Suppressor macrophage (primary cell): ENCODE measurements at places on chromosomes 11 and 22.

DNA sequence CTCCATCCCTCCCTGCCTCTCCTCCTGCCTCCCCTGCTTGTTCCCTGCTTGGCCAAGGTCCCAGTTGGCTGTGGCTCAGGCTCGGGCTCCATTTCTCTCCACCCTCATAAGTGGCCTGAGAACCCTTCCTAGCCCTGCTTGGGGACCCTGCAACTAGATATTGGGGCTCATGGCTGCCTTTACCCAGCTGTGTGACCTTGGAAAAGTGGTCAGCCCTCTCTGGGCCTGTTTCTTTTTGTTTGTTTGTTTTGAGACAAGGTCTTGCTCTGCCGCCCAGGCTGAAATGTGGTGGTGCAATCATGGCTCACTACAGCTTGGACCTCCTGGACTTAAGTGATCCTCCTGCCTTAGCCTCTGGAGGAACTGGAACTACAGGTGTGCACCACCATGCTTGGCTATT, 20.3 kb upstream of the CABP2 start:
- DNase-seq: no peak

GRCh38 chr11:79744941-79745340, 304.1 kb upstream of the TENM4 start:
- DNase-seq: no peak

GRCh38 chr11:43145653-43146052, 166.1 kb upstream of the API5 start:
- DNase-seq: no peak

- DNase-seq: no peak
Observed at GRCh38 chr22:47163481-47163855, 401.0 kb downstream of the TBC1D22A start.

GRCh38 chr22:24008022-24008283, 2.7 kb upstream of the GSTT4 start:
- DNase-seq: no peak

DNA sequence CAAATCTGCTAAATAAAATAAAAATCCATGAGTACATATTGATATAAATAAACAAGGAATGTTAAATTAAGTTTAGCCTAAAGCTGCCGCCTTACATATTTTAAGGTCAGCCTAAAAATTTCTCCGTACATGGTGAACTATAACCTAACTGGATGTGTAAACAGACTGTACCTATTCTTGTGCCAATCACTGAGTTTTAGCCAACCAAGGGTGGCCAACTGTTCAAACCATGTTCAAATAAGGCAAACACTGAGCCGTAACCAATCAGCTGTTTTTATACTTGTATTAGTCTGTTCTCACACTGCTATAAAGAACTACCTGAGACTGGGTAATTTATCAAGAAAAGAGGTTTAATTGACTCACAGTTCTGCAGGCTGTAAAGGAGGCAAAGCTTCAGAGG, 8.6 kb upstream of the QSER1 start:
- no peak for DNase-seq

DNA sequence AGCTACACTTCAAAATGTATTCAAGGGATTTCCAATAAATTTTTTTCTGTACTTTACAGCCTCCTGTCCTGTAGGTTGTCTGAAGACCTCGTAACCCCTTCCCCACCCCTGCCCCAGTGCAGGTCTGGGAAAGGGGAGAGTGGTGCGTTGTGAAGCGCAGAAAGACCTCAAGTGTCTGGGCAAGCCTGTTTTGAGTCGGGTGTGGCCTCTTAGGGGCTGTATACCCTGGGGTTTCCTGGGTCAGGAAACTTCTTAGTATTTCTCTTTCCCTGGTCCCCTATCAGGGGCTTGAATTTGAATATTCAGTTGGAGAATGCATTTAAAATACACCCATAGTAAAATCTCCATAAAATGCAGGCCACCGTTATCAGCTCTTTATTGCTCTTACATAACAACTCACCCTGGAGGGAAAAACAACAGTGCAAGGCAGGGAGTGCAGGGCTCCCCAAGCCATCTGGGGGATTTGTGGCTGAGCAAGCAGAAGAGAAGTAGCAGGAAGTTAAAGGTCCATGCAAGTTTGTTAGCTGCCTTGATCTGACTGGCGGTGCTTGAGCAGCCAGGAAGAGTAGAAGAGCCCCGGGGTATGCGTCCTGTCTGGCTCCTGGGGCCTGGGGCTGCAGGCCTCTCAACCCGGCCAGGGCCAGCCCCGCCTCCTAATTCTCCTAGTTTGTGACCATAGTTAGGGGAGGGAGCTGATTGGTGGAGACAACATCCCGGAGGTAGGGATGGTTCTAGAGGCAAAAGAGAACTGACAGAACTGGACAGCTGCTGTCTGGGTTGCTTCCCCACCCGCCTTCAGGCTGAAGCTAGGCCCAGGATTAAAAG, 25.7 kb downstream of the ARHGAP1 start:
- DNase-seq: peak; percentile 61

DNA sequence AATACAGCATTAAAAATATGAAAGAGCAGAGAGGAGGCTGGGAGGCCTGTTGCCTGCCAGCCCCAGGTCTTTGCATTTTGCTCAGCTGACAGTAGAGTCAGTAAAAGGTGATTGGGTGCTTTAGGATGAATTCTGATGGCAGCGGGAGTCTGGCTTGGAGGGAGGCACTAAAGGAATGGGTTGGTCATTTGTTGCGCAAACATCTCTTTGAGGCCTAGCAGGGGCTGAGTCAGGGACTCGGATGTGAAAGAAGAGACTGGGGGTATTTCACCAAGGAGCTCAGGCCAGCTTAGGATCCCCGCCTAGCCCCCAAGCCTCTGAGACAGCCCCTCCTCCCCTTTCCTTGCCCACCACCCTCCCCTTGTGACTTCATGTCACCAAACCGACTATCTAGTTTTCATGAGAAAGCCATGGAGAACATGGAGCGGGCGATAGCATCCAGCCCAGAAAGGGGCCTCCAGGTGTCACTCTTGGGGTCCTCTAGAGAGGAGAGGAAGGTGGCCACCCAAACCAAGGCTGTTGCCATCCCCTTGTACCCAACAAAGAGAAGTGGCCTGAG, 9.7 kb downstream of the DGKZ start:
- peak; percentile 73 for DNase-seq

GRCh38 chr11:74487875-74488274, 5.6 kb downstream of the LIPT2 start:
- DNase-seq: peak; percentile 25
